ENCODE measurements at places on chromosomes 7 and 10. TPM values are rescaled to one million over a fixed set of nuclear protein-coding genes. Genes with fewer than 3 reads are reported as not detected.

MLXIPL gene
- total RNA-seq = not detected

EFCAB10 gene
- total RNA-seq = 0.44 TPM

PIP gene
- total RNA-seq = not detected

HOXA2 gene
- 1.1 TPM for total RNA-seq

DRGX gene
- not detected for total RNA-seq

CPEB3 gene
- 0.73 TPM for total RNA-seq

EPHB4 gene
- total RNA-seq = 146 TPM

NPTX2 gene
- total RNA-seq = 0.60 TPM

GIMAP8 gene
- total RNA-seq = 16.7 TPM

DNAH11 gene
- total RNA-seq = 4.6 TPM

FOXP2 gene
- 0.34 TPM for total RNA-seq

ASB10 gene
- total RNA-seq = not detected

OPALIN gene
- total RNA-seq = not detected

SUN1 gene
- 125 TPM for total RNA-seq

CYP26C1 gene
- 0.30 TPM for total RNA-seq

RELN gene
- total RNA-seq = 27.9 TPM

PTF1A gene
- not detected for total RNA-seq

WNT8B gene
- total RNA-seq = not detected

PDIA4 gene
- total RNA-seq = 234 TPM

ADAM22 gene
- 0.67 TPM for total RNA-seq

CNPY1 gene
- not detected for total RNA-seq

LIPM gene
- not detected for total RNA-seq

SKIDA1 gene
- 0.47 TPM for total RNA-seq

STEAP1 gene
- 27.2 TPM for total RNA-seq

STAG3 gene
- total RNA-seq = 0.13 TPM

AGAP4 gene
- total RNA-seq = 1.8 TPM

PPP1R17 gene
- total RNA-seq = not detected

NEUROD6 gene
- not detected for total RNA-seq

DLG5 gene
- total RNA-seq = 2.8 TPM

PLAU gene
- total RNA-seq = 148 TPM

ASZ1 gene
- not detected for total RNA-seq

ZNF777 gene
- 8.1 TPM for total RNA-seq

PTPRZ1 gene
- total RNA-seq = not detected

AS3MT gene
- 1.1 TPM for total RNA-seq

OLAH gene
- 2.5 TPM for total RNA-seq

GARIN1A gene
- 0.07 TPM for total RNA-seq

CYP2C19 gene
- total RNA-seq = not detected

Data from mammary microvascular endothelial cell (primary cell).